PC-9 (cell line): ENCODE measurements at places on chromosomes 4 and X.

DNA sequence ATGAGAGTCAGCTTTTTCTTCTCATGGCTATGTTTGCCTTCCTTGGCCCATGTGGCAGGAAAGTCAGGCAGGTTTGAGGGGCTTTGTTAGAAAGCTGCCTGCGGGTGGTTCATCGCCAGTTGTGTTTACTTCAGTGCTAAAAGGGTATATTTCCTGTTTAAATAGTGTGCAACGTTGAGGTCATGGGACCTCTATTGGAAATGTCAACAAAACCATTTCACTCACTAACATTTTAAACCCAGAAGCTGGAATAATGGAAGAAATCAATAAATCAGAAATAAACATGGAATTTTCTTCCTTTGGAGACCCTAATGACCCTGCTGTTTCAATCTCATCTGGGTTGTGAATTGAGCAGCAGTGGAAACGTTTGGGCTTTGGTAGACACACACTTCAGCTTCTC is 185.8 kb downstream of the ANKRD50 start:
- no peak overlapping the region for H3K27ac ChIP-seq
- no peak for DNase-seq
- no peaks in the 10 kb centered on the region for H3K36me3 ChIP-seq

GRCh38 chrX:12360986-12361598 is 222.8 kb downstream of the FRMPD4 start:
- no peak overlapping the region for H3K4me3 ChIP-seq
- H3K4me1 ChIP-seq: 0 out of 2 replicates have a peak, but pooled peaks cover 6% of the 10 kb centered on the region
- no peaks in the 10 kb centered on the region for H3K36me3 ChIP-seq
- no peak for DNase-seq
- no peaks in the 10 kb centered on the region for H3K27me3 ChIP-seq
- H3K27ac ChIP-seq: peak overlapping the region; percentile 54

DNA sequence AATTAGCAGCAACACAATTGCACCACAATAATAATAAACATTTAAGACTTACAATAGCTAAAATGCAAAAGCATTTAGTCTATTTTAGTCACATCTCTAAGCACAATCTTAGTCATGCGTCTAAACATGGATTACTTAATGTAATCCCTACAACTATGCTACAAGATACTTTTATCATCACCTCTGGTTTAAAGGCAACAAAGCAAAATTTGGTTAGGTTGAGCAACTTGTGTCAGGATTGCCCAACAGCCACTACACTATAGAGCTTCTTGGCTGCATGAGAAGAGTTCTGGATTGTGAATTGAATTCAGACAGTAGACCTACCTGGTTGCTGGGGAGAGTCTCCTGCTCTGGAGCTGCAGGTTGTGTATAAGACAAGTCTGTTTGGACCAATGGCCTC is 146.5 kb upstream of the PUDP start:
- DNase-seq: no peak
- H3K27ac ChIP-seq: no peak overlapping the region
- no peak overlapping the region for H3K4me3 ChIP-seq
- no peaks in the 10 kb centered on the region for H3K36me3 ChIP-seq

DNA sequence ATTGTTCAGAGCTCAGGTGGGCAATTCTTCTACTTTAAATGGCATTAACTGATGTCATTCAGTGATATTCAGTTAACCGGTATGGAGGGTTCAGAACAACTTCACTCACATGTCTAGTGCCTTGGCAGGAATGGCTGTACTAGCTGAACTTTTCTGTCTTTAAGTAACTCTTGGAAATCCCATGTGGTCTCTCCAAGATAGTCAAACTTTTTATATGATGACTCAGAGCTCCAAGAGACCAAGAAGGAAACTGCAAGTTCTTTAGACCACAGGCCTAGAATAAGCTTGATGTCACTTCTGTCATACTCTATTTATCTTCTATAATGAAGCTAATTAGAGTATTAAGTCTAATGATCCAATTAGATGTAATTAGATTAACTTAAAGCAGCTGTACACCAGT is 24.9 kb downstream of the LHFPL1 start:
- H3K27me3 ChIP-seq: no peaks in the 10 kb centered on the region
- H3K4me1 ChIP-seq: no peaks in the 10 kb centered on the region
- no peak for DNase-seq
- no peak overlapping the region for H3K4me3 ChIP-seq
- no peak overlapping the region for H3K27ac ChIP-seq

DNA sequence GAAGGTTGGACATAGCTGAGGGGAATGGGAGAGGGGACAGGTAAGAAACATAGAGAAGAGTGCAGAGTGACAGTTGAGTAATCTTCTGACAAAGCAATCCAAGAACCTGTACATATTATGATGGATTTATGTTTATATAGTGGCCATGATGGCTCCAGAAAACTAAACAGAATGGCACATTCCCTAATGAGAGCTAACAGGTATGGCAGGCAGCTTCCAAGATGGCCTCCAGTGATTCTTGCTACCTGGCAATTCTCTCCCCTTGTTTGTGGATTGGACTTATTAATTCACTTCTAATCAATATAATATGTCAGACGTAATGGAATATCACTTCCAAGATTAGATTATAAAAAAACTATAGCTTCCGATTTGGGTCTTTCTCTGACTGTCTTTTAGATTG is 359.5 kb downstream of the DTHD1 start:
- H3K4me3 ChIP-seq: no peak overlapping the region
- DNase-seq: no peak
- no peak overlapping the region for H3K27ac ChIP-seq
- H3K36me3 ChIP-seq: no peaks in the 10 kb centered on the region
- no peaks in the 10 kb centered on the region for H3K4me1 ChIP-seq
